B cell (primary cell): ENCODE measurements at places on chromosomes 1 and 21.

DNA sequence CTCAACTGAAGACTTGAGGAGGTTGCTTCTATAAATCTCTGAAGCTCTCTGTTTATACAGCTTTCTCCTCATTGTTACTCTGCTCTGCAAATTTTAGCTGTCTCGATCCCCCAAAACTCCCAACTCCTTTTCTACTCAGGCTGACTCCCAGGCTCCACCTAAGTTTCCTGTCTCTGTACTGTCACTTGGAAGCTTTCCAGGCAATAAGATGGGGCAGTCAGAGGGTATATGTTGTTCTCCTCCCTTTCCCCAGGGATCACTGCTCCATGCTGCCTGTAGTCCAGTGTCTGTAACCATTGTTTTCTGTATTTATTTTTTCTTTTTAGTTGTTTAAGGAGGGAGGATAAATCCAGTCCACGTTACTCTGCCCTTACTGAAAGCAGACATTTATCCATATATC, 13.4 kb downstream of the TSNAX start:
- H3K4me1 ChIP-seq = no peaks in the 10 kb centered on the region
- DNase-seq = no peak

DNA sequence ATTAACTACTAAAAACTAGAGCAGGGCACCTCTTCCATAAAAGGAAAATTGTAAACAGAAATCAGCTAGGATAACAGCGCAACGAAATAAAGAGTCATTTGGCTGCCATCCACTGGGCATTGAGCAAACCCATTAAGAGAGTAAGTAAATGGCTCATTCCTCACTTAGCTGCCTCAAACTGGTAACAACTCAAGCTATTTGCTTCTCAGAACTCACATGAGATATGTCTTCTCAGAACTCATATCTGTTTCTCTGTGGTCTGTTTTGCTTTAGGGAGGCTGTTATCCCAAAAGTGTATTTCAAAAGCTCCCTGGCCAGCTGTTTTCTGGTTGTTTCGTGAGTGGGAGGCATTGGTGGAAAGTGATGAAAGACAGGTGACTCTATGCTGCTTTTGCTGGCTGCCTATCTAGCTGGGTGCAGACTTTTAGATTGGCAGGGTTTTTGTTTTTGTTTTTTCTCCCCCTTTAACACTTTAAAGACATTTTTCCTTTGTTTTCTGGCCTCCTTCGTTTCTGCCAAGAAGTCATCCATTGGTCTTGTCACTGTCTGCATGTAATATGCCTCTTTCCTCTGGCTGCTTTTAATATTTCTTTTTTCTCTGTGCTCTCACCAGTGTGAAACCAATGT, 269.2 kb upstream of the RGS18 start:
- H3K27ac ChIP-seq = no peak overlapping the region
- no peaks in the 10 kb centered on the region for H3K27me3 ChIP-seq
- H3K4me3 ChIP-seq = no peak overlapping the region
- H3K36me3 ChIP-seq = no peaks in the 10 kb centered on the region
- H3K4me1 ChIP-seq = no peaks in the 10 kb centered on the region

GRCh38 chr1:8435569-8436071, 117.7 kb downstream of the SLC45A1 start:
- no peaks in the 10 kb centered on the region for H3K27me3 ChIP-seq
- no peak overlapping the region for H3K4me3 ChIP-seq
- peaks cover 50% of the 10 kb centered on the region for H3K4me1 ChIP-seq
- no peak overlapping the region for H3K27ac ChIP-seq

- H3K27me3 ChIP-seq = no peaks in the 10 kb centered on the region
- peaks cover 3% of the 10 kb centered on the region for H3K36me3 ChIP-seq
- H3K4me3 ChIP-seq = no peak overlapping the region
- no peak overlapping the region for H3K27ac ChIP-seq
- peaks cover 32% of the 10 kb centered on the region for H3K4me1 ChIP-seq
Observed at GRCh38 chr1:161173711-161174110, 3.6 kb downstream of the B4GALT3 start.

GRCh38 chr1:11499601-11500331, 20.8 kb downstream of the DISP3 start:
- no peak for DNase-seq
- H3K27ac ChIP-seq = no peak overlapping the region
- H3K4me1 ChIP-seq = no peaks in the 10 kb centered on the region
- peaks cover 16% of the 10 kb centered on the region for H3K27me3 ChIP-seq

DNA sequence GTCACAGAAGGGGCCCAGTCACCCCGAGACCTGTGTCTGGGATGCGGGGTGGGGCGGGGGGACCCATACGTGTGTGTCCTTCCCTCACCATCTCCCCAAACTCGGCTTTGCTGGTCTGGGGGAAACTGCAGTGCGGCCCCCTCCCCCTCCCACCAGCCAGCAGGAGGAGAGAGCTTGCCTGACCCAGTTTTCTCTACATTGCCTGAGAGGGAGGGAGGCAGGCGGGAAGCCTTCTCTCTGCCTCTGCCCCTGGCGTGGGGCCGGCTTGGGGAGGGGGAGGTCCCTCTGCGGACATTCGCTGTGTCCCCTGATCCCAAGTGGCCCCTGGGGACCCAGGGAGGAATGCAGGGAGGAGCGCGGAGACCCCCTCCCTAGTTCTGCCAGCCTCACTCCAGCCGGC, 3.9 kb downstream of the EPHA8 start:
- H3K27ac ChIP-seq = no peak overlapping the region
- no peak for DNase-seq
- no peaks in the 10 kb centered on the region for H3K4me1 ChIP-seq
- no peaks in the 10 kb centered on the region for H3K27me3 ChIP-seq

DNA sequence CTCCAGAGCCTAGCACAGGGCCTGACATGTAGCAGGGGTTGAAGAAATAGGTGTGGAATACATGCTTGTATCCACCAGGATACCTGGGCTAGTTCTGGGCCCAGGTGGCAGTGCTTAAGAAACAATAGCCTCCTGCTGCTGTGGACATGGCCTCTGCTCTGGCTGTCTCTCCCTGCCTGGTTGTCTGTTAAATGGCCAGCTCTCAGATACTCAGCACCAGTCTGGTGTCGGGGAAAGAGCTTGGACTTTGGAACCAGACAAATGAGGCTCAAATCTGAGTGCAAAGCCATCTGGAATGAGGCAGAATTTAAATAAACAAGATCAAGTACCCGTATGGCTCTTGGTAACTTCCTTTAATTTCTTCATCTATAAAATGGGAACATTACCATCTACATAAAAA, 31.5 kb downstream of the SESN2 start:
- H3K27me3 ChIP-seq = no peaks in the 10 kb centered on the region
- H3K4me1 ChIP-seq = no peaks in the 10 kb centered on the region
- no peak for DNase-seq
- no peak overlapping the region for H3K27ac ChIP-seq
- H3K4me3 ChIP-seq = no peak overlapping the region
- no peaks in the 10 kb centered on the region for H3K36me3 ChIP-seq

- H3K36me3 ChIP-seq = no peaks in the 10 kb centered on the region
- no peak overlapping the region for H3K4me3 ChIP-seq
- no peaks in the 10 kb centered on the region for H3K27me3 ChIP-seq
- H3K4me1 ChIP-seq = no peaks in the 10 kb centered on the region
- no peak overlapping the region for H3K27ac ChIP-seq
- DNase-seq = no peak
Observed at GRCh38 chr21:28776251-28776650, 216.4 kb downstream of the LTN1 start.

GRCh38 chr1:59605761-59606160, 209.0 kb upstream of the HOOK1 start:
- H3K4me3 ChIP-seq = no peak overlapping the region
- no peak for DNase-seq
- peaks cover 4% of the 10 kb centered on the region for H3K36me3 ChIP-seq
- H3K4me1 ChIP-seq = no peaks in the 10 kb centered on the region

GRCh38 chr1:54248966-54249365, 49.0 kb downstream of the MRPL37 start:
- H3K4me3 ChIP-seq = no peak overlapping the region
- no peaks in the 10 kb centered on the region for H3K27me3 ChIP-seq
- no peak overlapping the region for H3K27ac ChIP-seq
- H3K4me1 ChIP-seq = no peaks in the 10 kb centered on the region
- peaks cover 4% of the 10 kb centered on the region for H3K36me3 ChIP-seq

DNA sequence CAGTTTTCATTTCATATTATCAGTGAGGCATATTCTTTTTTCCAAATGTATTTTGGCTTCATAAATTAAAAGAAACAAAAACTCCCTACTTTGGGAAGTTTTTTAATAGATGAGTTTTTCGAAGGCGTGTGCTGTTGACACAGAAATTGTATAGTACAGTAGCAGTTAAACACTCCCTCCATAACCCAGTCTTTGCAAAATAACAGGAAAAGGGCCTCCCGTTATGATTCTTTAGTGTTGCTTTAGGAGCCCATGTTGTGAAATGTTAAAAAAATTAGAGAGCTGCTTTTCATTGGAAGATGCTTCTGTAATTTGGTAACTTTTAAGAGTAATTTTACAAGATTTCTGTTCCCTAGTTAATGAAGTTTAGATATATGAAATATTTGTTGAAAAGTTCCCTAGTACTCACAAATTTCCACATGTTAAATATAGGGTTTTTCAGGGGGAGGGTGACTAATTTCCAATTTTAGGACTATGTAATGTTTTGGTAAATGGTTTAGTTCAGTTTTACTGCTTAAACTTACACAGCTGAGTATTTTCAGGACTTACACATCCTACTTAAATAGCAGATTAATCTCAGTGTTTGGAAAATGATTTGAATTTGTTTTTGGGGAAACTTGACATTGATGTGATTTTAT, 2.0 kb downstream of the CAMSAP2 start:
- H3K27ac ChIP-seq = no peak overlapping the region
- no peak overlapping the region for H3K4me3 ChIP-seq
- DNase-seq = no peak
- peaks cover 3% of the 10 kb centered on the region for H3K27me3 ChIP-seq

DNA sequence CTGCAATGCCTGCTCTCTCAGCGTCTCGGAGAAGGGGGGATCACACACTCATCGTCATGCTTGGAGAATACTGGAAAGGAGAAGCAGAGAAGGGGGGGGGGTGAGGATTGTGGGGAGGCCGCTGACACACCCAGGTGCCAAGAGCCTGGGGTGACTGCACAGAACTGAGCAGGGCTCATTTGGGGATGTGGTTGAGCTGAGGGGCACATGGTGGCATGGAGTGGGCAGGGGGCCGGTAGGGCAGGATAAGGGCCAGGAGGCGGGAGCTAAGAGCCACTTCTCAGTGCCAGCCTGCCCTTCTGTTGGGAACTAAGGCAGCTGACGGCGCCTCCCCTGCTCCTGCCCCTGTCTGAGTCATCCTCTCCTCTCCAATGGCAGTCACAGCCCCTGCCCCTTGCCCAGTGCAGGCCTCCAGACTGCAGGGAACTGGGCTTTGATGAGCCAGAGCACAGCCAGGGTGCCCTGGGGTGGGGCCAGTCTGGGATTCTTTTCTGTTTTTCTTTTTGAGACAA, 27.2 kb downstream of the MRPL37 start:
- no peaks in the 10 kb centered on the region for H3K27me3 ChIP-seq
- no peak overlapping the region for H3K27ac ChIP-seq
- DNase-seq = no peak
- H3K4me3 ChIP-seq = no peak overlapping the region
- H3K4me1 ChIP-seq = no peaks in the 10 kb centered on the region

- no peaks in the 10 kb centered on the region for H3K27me3 ChIP-seq
- no peak overlapping the region for H3K4me3 ChIP-seq
- no peak for DNase-seq
- H3K36me3 ChIP-seq = no peaks in the 10 kb centered on the region
Observed at GRCh38 chr1:240401731-240402130, 210.2 kb downstream of the GREM2 start.

DNA sequence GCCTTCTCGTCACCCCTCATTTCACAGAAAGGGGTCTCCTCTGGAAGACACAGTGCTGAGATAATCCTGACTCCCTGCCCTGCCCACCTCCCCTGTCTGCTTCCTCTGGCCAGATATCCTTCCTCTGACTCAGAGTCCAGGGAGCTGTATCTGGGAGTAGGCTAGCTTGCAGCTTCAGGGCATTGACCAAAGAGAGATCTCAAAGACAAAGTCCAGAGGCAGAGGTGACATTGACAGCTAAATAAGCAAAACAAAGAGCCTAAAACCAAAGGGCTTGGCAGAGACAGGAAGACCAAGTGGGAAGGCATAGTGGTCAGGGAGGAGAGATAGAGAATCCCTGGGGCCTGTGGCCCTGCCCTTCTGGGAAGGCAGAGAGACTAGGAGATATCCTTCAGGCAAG, 64.9 kb downstream of the TNR start:
- H3K27ac ChIP-seq = no peak overlapping the region
- DNase-seq = no peak
- H3K4me3 ChIP-seq = no peak overlapping the region
- no peaks in the 10 kb centered on the region for H3K27me3 ChIP-seq

DNA sequence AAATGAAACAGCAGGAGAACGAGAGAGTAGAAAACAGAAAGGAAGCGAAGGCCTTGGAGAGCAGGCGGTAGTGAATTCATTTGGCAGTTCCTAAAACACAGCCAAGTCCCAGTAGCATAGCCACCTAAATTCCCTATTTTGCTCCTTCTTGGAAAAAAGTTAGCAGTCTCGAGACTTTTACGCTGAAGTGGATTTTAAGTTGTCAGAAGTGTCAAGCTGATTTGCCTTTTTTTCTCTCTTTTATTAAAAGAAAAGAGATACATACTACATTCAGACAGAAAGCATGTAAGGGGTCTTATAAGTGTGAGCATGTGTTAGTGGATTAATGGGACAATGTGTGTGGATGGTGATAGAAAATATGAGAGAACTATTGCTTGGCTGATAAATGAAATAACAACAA, 19.2 kb downstream of the NFIA start:
- DNase-seq = no peak
- H3K4me1 ChIP-seq = no peaks in the 10 kb centered on the region
- H3K36me3 ChIP-seq = no peaks in the 10 kb centered on the region
- H3K27me3 ChIP-seq = no peaks in the 10 kb centered on the region

DNA sequence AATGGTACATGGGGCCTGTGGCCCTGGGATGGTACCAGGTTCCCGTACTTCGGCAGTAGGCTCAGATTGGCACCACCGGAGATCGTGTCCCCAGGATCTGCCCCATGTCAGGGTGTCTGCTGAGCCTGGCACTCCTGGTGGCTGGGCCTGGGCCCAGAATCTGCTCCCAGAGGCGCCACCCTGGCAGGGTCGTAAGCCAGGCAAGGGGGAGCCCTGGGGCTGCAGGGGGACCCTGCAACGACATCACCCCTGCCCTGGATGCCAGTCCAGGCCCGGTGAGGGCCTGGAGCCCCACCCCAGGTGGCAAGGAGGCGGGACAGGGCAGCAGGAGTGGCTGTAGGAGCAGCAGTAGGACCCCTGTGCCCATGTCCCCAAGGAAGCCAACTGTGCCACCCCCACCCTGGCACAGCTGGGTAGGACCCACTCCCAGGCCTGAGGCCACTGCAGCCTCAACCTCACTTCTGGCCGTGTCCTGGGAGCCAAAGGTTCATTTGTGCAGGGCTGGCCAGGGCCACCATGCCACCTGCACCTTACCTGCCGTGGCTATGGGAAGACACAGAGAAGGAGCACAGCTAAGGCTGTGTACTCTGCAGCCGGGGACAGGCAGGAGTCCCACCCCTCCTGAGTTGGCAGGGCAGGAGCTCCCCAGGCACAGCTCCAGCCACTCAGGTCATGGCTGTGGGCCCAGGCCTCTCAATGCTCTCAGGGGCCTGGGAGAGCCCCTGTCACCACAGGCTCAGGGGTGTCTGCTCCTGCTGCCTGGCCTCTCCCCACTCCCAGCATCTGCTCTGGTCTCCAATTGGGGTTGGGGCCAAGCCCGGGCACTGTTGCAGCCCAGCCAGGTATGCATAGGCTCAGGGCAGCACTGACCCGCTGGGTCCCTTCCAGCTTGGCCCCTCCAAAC, 141.7 kb downstream of the EIF4G3 start:
- no peaks in the 10 kb centered on the region for H3K27me3 ChIP-seq
- H3K4me1 ChIP-seq = no peaks in the 10 kb centered on the region
- H3K36me3 ChIP-seq = peaks cover 11% of the 10 kb centered on the region
- no peak for DNase-seq

- no peak for DNase-seq
- H3K4me3 ChIP-seq = no peak overlapping the region
- peaks cover 5% of the 10 kb centered on the region for H3K27me3 ChIP-seq
- H3K36me3 ChIP-seq = no peaks in the 10 kb centered on the region
- H3K27ac ChIP-seq = no peak overlapping the region
Observed at GRCh38 chr1:112346801-112347350, 49.1 kb upstream of the CTTNBP2NL start.
